Stimulated activated CD4-positive, alpha-beta T cell treated with anti-CD3 and anti-CD28 coated beads, Interleukin-15, amount 100 ng/mL, for 48 hours (primary cell): ENCODE measurements at places on chromosomes 13 and 19.

DNA sequence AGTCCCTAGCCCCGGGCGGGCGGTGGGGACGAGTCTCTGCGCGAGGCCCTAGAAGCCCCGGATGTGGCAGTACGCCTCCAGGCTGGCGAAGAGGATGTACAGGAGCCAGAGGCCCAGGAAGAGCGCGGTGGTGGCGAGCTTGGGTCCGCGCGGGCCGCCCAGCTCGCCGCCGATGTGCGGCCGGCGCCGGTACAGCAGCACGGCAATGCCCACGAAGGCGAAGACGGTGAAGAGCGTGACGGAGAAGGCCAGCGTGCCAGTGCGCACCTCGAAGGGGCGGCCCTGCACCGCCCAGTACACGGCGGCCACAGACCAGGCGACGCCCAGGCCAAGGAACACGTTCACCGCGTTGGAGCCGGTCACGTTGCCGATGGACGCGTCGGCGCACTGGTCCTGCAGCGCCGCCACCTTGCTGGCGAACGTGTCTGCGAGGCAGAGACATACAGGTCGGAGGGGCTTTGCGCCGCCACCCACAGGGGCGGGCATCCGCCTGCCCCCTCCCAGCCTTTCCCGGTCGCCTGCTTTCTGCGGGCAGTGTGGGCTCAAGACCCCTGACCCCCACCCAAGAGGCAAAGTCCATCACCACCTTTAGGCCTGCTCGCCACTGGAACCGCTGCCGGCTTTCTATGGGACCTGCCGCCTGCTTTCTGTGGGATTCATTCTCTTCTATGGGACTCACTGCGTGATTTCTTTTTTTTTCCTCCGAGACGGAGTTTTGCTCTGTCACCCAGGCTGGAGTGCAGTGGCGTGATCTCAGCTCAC lies 10.9 kb upstream of the MEIS3 start:
- DNase-seq: no peak

DNA sequence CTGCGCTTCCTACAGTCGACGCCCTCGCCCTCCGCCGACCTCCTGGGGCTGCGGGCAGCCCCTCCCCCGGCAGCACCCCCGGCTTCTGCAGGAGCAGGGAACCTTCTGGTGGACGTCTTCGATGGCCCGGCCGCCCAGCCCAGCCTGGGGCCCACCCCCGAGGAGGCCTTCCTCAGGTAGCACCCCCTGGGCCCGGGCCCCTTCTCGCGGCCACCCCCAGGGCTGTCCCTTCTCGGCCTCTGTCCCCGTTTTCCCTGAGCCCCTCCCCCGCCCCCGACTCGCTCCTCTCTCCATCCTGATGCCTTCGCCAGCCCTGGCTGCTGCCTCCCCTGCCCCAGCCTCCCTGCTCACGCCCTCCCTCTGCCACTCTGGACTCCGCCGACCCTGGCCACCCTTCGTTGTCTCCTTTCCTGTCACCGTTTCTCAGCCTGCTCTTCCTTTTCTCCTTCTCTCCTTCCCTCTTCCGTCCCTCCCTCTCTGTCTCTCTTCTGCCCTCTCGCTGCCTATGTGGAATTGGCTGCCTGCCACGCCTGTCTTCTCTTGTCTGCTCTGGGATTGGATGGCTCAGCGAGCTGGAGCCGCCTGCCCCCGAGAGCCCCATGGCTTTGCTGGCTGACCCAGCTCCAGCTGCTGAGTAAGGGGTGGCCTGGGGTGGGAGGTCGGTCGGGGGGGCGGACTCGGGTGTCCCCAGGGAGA lies 11.0 kb downstream of the FUZ start:
- DNase-seq: no peak

- no peak for DNase-seq
Measured at GRCh38 chr13:40946485-40946884, 72.6 kb downstream of the ELF1 start.

GRCh38 chr19:11479090-11479897 lies 1.6 kb downstream of the ELAVL3 start:
- DNase-seq: peak; percentile 39

DNA sequence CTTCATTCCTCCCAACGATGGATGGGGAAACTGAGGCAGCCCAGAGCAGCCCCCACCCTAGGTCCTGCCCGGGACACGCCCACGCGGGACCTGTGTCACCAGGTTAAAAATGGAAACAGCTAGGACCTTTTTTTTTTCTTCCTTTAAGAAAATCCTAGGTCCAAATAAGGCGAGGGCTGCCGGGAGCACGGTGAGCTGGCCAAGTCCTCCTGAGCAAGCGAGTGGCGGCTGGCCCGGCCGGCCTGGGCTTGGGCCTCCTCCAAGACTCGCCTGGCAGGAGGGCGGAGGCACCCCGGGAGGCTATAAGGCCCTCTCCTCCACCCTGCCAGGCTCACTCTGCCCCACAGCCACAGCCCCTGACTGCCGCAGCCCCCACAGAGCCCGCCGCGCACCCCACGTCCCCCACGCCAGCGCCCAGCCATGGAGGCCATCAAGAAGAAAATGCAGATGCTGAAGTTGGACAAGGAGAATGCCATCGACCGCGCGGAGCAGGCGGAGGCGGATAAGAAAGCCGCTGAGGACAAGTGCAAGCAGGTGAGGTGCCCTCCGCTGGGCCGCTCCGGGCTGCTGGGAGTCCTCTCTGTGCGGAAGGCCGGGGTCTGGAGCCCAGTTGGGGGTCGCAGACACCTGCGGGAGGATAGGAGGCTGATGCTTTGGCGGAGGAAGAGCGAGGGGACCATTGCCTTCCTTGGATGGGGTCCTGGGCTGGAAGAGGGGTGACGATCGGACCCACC lies 8.9 kb upstream of the TPM4 start:
- DNase-seq: no peak

- no peak for DNase-seq
Measured at GRCh38 chr19:4075373-4075772, 8.7 kb upstream of the ZBTB7A start.

DNA sequence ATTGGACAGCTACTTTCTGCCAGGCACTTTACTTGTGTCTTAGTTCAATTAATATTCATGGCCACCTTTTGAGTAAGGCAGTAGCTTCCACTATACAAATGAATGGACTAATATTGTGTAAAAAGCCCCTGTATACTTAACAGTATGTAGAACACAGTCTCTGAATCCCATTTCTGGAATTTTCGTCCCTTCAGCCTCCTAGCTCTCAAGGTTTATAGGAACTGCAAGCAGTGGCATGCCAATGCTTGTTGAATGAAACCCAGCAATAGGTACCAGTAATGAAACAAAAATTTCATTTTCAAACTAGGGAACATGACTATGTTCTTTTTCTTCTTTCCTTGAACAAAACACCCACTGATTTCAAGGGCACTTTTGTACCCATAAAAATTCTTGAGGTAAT lies 361.6 kb downstream of the TDRD3 start:
- DNase-seq: no peak

GRCh38 chr19:50567882-50568727 lies at the start of gene LRRC4B:
Gene LRRC4B, minus strand, starts transcription at chr19:50568435. Its CDS starts 19,597 bp downstream, at chr19:50548838.
- no peak for DNase-seq

GRCh38 chr13:40941581-40941980 lies 77.5 kb downstream of the ELF1 start:
- no peak for DNase-seq

DNA sequence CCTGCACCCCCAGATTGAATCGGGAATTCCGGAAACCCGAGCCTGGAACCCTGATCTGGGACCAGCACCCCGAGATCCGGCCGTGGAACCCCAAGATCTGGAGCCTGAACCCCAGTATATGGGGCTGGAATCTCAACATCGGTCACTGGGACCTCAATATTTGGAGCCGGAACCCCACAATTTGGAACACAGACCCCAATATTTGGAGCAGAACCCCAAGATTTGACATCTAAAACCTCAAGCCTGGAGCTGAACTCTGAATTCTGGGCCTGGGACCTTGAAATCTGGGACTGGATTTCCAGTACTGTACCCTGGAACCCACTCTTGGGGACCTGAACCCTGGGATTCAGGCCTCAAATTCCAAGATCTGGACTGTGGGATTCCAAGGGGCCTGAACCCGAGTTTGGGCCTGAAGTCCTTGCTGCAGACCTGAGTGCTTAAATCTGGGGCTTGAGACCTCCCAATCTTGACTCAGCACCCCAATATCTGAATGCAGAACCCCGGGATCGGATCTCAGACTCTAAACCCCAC lies 629 bp downstream of the LRFN3 start:
- DNase-seq: no peak

- DNase-seq: no peak
Measured at GRCh38 chr13:95456815-95457214, 95.7 kb upstream of the CLDN10 start.

- no peak for DNase-seq
Measured at GRCh38 chr13:36880961-36881360, 39.1 kb downstream of the SMAD9 start.

DNA sequence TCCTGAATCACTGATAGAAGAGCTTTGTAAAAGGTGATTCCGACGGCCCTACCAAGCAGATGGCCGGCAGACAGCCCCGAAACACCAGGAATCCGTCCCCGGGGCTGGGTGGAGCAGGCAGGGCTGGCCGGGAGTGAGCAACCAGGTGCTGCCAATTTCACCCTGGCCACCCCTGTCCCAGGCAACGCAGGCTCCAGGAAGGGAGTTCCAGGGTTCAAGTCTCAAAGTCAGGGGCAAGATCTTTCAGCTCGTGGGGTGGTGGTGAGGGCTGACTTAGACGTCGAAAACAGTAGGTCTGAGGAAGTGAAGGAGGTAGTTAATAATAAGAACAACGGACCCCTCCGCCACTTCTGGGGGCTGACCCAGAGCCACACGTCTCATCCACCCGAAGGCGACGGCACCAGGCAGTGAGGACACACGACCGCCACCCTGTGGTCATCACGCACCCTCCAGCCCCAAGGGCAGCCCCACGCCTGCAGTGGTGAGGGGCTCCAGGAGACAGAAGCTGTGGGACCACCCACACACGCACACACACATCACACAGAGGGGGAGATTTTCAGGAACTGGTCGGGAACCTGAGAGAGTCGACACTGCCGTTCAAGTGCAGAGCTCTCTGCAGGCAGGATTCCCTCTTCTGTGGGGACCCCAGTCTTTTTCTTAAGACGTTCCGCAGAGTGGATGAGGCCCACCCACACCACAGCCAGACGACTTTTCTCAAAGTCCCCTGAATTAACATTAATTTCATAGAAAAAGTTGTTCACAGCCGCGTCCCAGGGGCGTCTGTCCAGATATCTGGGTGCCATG lies 67.2 kb downstream of the SPACA7 start:
- no peak for DNase-seq

DNA sequence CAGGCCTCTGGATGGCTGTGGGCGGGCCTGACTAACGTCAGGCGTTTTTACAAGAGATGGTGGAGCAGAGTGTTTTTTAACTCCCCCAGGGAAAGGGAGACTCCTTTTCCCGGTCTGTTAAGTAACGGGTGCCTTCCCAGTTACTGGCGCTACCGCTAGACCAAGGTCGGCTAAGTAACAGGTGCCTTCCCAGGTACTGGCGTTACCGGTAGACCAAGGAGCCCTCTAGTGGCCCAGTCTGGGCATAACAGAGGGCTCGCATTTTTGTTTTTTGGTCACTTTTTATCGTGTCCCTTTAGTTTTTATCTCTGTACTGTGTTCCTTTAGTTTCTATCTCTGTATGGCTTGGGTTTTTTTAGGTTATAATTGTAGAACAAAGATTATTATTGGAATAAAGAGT lies 10.0 kb downstream of the ZNF383 start:
- peak; percentile 23 for DNase-seq

GRCh38 chr13:27200413-27201070 lies 28.9 kb upstream of the USP12 start:
- no peak for DNase-seq

GRCh38 chr19:35154525-35155406 lies at the start of gene FXYD5:
Gene FXYD5, plus strand, starts transcription at chr19:35154735. Its CDS starts 816 bp downstream, at chr19:35155551.
- peak; percentile 80 for DNase-seq
